T47D (cell line): ENCODE measurements at places on chromosomes 3 and 15.

- peak; percentile 66 for DNase-seq
Measured at GRCh38 chr3:71652781-71653413, 69.4 kb upstream of the FOXP1 start.

DNA sequence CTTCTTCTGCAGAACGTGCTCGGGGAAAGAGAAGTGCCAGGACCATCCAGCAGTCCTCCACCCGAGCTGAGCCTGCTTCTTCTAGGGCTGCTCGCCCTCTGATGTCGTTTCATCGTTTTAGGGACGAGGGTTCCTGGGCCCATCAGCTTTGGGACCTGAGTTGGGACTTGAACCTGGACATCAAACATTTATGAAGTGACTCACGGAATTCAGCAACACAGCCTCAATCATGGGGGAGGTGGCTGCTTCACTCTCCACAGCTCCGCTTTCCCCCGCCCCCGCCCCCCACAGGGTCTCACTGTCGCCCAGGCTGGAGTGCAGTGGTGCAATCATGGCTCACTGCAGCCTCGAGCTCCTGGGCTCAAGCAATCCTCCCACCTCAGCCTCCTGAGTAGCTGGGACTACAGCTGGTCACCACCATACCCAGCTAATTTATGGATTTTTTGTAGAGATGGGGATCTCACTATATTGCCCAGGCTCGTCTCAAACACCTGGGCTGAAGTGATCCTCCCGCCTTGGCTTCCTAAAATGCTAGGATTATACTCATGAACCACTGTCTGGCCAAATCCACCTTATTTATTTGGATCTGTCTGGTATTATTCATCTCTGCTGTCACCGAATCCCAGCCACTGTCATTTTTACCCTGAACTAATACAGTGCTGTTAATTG is 725 bp upstream of the SCAMP2 start:
- no peak for DNase-seq

- DNase-seq: no peak
Measured at GRCh38 chr3:50378757-50379156, 19.4 kb upstream of the TMEM115 start.

DNA sequence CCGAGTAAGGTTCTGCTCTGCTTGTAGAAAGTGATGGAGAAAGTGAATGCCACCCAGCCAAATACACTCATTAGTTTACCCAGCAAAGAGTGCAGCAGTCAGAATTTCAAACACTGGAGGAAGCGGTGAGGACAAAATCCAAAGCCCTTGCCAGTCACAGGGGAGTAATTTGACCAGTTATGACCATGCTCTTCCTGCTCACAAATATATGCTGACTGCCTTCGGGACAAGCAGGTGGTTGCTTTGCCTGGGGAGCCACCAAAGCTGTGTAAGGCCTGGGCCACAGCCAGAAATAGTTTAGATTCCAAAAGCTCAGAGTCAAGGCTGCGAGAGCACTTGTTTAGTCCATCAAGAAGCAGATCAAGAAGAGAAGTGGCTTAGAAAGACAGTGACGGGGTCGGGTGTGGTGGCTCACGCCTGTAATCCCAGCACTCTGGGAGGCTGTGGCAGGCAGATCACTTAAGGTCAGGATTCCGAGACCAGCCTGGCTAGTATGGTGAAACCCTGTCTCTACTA is 51.0 kb upstream of the ATP13A3 start:
- peak; percentile 100 for DNase-seq

DNA sequence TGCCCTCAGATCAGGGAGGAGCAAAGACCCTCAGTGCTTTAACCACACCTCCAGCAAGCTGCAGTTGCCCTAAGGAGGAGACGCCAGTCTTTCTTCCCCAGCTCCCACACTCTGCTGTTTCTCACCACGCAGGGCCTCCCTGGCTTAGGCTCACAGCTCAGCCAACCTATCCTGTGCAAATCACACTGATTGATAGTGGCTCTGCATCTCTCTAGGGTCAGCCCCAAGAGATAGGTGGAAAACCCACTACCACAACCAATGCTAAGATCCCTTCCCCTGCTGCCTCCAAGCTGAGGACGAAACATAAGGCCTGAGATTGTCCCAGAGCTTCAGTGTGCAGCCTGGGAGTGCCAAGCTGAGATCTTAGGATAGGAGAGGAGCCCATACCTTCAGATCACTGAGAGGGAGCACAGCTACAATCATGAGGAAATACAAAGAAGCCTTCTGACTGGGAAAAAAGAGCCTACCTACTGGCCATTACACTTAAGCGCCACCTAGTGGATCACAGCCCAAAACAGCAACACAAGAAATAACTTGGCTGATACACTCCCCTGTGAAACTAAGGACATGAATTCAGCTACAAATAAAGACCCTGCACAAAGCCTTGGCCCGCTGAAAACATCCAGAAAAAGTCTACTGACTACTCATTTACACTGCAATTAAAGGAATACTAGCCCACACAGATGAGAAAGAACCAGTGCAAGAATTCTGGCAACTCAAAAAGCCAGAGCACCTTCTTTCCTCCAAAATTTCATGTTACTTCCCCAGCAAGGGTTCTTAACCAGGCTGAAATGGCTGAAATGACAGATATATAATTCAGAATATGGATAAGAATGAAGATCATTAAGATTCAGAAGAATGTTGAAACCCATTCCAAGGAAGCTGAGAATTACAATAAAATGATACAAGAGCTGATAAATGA is 271.5 kb upstream of the DCBLD2 start:
- peak; percentile 74 for DNase-seq

GRCh38 chr3:157129803-157130466 is 30.0 kb downstream of the CCNL1 start:
- no peak for DNase-seq

DNA sequence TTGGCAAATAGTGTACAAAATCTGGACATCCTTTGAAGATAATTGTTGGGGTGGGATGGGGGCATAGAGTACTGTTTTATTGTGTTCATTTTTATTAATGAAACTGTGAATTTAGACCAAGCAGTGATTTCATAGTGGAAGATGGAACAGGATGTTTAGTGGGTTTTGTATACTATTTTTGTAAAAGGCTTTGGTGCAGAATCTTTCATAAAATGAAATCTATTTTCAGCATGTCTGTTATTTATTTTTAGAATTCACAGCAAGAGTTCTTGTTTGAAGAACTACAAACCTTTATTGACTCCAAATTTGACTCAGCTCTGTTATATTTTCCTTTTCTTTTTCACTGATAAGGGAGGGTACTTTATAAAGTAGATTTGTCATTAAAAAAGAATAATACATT is 145.4 kb downstream of the AKAP13 start:
- DNase-seq: no peak

DNA sequence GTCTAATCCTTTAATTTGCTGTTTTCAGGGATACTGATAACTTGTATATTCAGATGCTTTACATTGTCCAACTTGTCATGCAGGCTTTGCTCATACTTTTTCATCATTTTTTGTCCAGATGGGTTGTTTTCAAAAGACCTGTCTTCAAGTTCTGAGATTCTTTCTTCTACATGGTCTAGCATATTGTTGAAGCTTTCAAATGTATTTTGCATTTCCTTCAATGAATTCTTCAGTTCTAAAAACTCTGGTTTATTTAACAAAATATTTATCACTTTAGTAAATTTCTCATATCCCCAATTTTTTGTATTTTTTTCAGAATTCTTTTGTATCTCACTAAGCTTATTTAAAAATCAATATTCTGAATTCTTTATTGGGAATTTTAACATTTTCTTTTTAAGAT is 388.3 kb upstream of the IL12A start:
- DNase-seq: no peak

DNA sequence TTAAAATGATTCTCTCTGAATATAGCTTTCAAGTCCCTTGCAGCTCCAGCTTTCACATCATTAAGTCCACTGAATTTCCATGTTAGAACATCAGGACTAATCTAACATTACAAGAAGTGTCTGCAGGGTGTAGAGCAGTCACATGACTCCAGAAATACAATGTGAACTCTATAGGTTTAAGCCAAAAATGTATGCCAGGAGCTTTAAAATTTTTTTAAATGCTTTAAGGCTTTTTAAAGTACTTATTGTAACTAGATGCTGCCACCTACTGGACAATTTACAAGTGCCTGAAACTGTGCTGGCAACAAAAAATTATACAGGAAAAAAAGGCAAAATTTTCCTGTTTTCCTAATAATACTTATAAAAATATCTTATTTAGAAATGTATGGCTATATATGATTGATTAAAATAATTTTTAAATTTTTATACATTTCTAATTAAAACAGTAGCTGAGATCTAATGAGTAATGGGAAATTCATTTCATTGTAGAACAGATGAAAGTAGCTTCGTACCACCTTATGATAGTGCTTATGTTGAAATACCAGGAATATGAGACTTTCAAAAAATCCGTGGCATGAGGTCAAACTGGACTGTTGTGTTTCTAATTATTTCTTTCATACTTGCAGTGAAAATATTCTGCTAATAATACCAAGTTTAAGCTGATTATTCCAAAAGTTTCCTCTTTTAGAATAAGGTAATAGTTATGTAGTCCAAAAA is 25.7 kb downstream of the FSIP1 start:
- no peak for DNase-seq

DNA sequence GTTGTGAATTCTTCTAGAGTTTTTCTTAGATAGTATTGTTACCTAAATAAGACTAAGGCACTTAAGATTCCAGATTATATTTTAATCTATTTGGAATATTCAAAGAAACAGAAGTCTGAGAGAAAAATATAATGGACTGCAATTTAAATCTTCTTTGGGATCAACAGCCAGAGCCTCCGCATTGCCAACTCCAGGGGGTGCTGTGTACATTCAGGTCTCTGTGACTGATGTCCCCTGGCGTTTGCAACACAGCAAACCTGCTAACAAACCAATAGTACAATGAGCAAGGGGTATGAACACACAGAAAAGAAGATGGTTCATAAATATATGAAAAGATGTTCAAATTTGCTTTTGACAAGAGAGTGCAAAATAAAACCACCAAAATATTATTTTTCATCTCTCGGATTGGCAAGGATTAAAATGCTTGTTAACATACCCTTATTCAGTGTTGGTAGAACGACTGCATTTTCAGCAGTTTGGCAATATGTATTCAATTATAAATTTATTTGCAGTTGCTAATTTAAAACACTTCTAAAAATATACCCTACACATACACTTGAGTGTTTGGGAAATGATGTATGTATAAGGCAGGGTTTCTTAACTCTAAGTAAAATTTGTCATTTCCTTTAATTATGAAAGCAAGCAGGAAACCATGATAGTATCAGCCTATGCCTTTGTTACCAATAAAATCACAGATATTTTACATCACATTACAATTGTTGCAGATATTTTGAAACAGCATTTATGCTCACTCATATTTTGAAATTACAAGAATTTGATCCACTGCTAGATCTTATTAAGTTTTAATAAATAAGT is 16.1 kb upstream of the TM4SF1 start:
- DNase-seq: peak; percentile 87

DNA sequence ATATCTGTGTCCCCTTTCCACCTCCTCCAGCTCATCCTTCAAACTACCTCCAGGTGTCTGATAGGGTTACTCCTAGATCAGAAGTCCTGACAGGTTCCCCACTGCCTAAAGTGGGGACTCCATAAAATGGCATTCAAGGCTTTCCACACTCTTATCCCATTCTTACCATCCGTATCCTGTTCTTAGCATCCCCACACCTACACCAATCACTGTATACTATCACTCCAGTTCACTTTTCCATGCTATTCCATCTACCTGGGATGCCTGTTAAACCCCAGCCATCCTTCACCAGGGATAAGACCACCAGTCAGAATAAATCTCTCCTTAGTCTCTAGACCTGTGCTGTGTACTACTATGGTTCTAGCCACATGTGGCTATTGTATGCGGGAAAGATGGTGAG is 19.1 kb downstream of the SSR3 start:
- DNase-seq: no peak

GRCh38 chr3:113685956-113686721 is 10.3 kb downstream of the USF3 start:
- DNase-seq: no peak

GRCh38 chr3:77684115-77684514 is 644.2 kb downstream of the ROBO2 start:
- no peak for DNase-seq

GRCh38 chr3:131147534-131147933 is 120.9 kb downstream of the NEK11 start:
- DNase-seq: no peak

- DNase-seq: no peak
Measured at GRCh38 chr3:152299249-152299976, 30.7 kb downstream of the MBNL1 start.

DNA sequence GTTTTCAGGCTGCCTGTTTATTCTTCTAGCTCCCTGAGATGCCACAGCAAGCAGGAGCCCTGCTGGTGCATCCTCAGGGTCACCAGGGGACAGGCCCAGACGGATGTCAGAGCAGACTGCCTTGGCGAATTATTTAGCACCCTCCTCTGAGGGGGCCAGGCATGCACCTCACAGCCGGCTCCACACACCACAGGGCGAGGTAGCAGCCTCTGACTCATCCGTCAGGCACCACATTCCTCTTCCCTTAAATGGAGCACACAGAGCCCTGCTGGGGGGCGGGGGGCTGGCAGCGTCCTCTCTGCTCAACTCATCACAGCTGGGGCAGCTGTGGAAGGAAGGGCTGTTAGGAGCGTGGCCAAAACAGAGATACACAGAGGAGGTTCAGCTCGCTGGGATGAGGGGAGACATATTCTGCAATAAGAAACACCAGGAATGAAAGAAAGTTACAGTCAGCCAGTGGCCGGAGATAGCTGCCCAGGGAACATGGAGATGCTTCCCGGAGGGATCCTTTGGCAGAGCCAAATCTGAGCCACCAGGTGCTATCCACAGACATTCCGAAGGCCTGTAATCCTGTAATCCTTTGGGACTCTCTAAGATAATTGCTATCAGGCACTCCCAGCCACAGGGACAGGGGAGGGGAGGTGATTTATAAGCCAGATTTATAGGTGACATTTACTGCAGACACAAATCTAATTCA is 13.9 kb upstream of the PRICKLE2 start:
- no peak for DNase-seq

DNA sequence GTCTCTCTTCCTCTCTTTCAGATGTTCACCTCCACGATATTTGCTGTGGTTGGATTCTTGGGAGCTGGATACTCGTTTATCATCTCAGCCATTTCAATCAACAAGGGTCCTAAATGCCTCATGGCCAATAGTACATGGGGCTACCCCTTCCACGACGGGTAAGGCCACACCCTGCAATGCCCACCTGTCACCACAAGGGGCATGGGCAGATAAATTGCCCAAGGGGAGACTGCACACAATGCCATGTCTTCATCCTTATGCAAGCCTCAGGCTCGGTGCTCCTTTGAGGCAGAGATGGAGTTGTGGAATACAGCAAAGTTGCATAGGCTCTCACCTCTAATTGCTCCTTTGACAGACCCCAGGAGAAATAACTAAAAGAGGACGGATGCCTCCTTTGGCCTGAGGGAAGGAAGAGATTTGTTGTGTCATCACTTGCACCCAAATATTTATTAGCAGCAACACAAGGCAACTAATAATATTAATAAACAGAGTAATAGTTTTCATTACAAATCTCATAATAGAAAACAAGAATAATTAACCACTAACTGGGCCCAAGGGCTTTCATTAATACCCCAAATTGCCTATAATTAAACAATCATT is 13.2 kb downstream of the TM4SF4 start:
- DNase-seq: no peak
